ENCODE measurements at places on chromosomes 16 and 17.

GRCh38 chr16:70604407-70605282, 41.7 kb upstream of the IL34 start:
- no peak for DNase-seq

DNA sequence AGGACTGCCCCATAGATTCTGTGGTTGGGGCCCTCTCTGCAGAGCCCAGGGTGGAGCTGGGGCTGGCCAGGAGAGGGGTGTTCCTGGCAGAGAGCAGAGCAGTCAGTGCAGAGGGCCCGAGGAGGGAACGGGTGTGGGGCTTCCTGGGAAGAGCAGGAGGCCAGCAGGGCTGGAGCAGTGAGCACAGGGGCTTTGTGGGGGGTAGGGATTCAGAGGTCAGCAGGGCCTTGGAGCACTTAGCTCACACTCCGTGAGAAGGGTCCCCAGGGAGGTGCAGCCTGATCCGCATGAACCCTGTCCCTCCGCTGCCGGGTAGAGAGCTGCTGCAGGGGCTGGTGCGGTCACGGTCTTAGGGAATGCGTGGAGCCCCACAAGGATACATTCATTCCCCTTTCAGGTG, 113.0 kb upstream of the CIBAR2 start:
- DNase-seq: no peak

DNA sequence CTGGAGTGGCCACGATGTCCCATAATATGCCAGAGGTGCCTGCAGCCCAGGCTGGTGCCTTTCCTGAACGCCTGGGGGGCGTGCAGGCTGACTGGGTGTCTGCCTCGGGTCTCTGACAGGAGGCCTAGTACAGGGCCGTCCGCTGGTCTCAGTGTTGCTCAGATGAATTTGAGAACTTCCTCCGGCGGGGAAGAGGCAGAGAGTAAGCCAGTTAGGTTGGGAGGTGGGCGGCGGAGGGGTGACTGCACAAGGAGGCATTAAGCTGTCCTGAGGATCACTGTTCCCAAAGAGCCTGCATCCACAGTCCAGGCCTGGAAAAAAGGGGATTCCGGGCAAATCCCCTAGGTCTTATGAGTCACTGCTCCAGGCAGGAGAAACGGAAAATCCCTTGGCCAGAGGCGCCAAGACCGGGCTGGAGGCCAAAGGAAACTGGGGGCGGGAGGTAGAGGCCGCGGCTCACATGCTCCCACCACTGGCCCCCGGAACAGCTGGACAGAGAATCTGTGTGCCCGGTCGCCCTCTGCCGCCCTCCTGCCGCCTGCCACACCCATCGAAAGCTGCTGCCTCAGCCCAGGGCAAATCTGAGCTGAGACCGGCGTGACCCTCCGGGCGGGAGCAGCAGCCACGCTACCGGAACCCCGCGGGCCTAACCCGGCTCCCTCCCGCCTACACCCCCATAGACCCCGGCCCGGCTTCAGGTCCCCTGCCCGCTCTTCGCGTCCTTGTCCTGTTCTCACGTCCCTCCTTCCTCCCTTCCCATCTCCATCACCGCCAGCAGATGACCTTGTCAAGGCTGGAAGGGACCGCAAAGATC, 1.2 kb downstream of the TRIM47 start:
- DNase-seq: peak; percentile 98

DNA sequence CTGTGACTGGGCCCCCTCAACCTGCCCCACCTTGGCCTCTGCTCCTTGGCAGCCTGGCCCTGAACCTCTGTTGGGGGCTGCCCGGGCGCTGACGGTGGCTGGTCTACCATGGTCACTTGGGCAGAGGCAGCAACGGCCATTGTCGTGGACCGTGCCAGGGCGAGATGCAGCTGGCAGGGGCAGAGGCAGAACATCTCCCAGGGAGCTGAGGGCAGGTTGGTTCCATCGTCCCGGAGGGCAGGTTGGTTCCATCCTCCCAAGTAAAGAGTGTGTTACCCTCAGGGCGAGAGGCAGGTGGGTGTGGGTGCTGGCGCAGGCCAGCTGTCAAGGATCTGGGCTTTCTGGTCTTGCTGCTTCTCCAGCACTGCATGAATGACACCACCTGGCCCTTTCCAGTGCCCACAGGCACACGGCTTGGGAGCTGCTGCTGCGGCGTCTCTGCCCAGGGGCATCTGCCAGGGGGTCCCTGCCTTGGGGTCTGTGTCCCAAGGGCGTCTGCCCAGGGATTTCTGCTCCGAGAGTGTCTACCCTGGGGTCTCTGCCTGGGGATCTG, 12.0 kb downstream of the ACSF3 start:
- DNase-seq: no peak

- DNase-seq: no peak
Measured at GRCh38 chr16:68907781-68908181, 64.5 kb downstream of the TANGO6 start.

- peak; percentile 78 for DNase-seq
Measured at GRCh38 chr16:71933913-71934695, 38.8 kb downstream of the IST1 start.

GRCh38 chr17:41657176-41657754, 31.4 kb upstream of the EIF1 start:
- no peak for DNase-seq

DNA sequence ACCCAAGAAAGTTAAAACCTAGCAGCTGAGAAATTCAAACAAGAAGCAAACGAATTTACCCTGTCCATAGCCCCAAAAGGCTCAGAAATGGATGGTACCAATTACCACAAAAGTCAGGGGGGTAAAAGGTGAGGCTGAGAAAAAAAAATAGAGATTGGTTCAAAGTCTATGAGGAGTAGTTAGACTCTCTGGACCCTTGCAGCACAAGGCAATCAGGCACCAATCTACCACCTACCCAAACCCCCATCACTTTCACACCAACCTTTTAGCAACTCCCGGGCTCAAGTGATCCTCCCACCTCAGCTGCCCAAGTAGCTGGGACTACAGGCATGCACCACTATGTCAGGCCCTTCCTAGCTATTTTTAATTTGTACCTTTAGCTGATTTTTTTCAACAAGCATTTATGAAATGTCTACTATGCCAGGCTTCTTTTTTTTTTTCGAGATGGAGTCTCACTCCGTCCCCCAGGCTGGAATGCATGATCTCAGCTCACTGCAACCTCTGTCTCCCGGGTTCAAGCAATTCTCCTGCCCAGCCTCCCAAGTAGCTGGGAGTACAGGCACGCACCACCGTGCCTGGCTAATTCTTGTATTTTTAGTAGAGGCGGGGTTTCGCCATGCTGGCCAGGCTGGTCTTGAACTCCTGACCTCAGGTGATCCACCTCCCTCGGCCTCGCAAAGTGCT, 40.8 kb downstream of the USP32 start:
- DNase-seq: no peak

DNA sequence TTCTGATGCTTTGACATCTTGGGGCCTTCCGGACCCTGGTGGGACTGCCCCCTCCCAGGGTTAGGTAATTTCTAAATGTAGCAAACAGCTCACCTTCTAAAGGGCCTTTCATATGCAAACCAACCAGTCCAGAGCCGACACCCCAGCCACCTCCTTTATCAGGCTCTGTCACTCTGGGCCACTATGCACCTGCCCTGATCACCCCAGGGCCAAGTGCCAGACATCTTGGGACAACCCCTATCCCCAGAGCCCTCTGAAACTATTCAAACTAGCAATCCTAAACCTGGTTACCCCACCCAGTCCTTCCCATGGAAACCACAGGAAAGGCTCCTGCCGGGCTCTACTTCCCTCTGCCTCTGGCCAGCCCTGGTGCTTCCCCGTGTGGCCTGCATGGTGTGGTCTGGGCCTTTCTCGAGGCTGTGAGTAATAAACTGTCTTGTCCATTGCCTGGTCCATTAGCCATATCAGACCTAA, 91.2 kb upstream of the TNRC6C start:
- no peak for DNase-seq

DNA sequence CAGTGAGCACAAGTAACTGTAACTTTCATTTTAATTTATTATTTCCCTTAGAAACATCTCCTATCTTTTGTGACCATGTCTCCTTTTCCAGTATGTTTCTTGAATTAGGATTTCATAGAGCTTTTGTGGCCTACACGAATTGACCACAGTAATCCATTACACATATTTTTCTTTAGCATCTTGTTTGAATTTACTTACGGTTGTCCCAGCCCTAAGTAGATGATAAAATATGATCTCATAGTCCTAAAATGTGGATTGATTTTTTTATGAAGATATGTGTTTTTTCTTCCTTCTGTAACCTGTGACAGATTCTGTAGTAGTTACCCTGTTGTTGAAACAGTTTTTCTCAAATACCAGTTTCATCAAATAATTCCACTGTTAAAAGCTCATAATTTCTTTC, 61.5 kb downstream of the NF1 start:
- no peak for DNase-seq
